ENCODE measurements at places on chromosomes 2 and 18.

DNA sequence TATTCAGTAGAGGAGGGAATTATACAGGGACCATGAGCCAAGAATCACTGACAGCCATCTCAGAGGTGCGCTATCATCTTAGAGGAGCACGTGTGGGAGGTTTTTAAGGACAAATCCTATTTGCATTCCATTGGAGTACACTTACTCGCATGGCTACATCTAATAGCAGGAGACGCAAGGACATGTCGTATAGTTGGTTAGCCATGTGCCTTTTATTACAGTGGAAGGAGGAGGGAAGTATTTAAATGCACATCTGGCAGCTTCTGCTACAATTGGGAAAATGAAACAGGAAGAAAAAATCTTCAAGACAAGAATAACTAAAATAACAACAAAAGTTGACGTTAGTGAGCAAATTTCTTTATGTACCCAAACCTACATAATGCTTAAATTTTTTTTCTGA lies 86.5 kb upstream of the UGP2 start:
- peak; percentile 36 for DNase-seq

- no peak for DNase-seq
Observed at GRCh38 chr18:60950634-60951033, 382.6 kb upstream of the CDH20 start.

DNA sequence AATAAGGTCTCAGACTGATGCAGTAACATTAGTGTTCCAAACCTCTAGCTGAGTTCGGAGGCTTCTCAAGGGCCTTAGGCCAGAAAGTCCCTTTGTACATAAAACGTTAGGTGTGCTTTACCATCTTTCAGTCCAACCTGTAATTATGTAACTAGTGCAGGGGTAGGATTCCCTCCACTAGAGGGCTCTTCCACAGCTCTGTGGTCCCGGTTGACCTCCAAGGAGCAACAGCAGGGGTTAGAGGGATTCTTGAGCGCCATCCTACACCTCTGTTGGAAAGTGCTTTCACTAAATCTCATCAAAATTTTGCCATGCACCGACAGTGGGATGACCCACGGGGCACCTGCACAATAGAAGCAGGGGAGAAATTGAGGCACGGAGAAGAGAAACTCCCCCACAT lies 155.8 kb upstream of the LRP1B start:
- DNase-seq = no peak

GRCh38 chr2:216308576-216308975 lies 63.7 kb downstream of the MARCHF4 start:
- DNase-seq = no peak

DNA sequence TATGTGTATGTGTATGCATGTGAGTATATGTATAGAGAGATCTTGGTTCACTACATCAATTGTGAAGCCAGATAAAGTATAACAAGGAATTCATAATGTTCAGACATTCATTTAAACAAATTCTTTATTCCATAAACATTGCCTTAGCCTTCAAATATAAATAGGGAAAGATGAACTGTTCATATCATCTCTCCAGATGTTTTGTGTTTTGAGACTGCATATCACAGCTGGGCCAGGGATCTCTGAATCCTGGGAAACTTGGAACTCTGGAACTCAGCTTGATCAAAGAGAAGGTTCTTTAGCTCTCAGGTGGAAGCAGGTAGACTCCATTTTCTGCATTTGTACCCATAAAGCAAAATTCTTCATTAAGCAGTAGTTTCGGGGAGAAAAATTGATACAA lies 272.6 kb upstream of the ETAA1 start:
- DNase-seq = no peak

- DNase-seq = no peak
Observed at GRCh38 chr2:9004338-9005204, 1.1 kb upstream of the MBOAT2 start.

DNA sequence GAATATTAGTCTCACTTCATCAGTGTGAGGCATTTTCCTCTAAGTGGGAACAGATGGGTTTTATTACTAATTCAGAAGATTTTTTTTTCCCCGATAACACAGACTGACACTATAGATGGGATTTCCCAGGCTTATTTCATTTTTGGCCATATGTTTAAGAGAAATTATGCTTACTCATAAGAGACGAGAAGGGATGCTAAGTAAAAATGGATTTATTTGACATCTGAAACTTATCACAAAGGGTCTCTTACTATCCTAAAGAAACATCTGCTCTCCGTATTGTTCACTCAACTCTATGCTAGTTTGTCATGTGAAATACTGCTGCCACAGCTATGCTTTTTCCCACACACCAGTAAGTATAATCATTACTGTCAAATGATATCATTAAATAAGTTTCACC lies 1476.3 kb downstream of the LRP1B start:
- DNase-seq = no peak

DNA sequence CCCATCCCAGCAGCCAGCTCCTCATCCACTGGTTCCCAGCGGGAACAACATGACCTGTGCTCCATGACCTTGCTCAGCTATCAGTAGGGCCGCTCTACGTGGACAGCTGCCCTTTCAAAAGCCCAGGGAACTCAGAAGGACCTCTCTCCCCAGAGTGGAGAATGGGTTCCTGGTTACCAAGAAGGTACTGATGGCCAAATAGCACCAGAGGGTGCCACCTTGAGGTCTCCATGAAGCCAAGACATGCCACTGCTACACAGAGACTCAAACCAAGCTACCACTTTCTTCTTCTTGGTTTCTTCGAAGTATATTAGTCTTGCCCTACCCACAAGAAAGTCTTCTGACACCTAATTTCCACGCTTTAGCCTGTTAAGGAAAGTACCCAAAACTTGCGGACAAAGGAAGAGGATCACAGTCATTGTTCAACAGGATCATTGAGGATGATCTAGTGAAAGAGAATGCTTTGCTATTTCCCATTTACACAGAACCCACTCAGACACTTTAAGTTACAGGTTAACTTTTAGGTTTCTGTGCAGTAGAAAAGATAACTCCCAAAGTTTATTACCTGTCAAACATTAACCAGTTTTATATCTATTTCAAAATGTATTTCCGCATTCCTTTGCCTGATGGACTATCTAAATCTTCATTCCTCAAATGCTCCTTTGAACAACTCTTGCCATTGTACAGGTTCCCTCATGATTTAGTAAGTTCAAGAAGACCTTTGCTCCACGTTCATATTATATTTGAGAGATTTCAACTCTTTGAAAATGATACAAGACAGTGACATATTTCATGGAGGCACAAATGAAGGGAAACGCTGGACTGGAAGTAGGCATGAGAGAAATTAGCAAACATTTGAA lies 102.2 kb downstream of the ALPK2 start:
- no peak for DNase-seq

- DNase-seq = no peak
Observed at GRCh38 chr2:190533175-190533967, 1.2 kb downstream of the NEMP2 start.

GRCh38 chr2:98550165-98550564 lies 58.1 kb downstream of the COA5 start:
- no peak for DNase-seq

DNA sequence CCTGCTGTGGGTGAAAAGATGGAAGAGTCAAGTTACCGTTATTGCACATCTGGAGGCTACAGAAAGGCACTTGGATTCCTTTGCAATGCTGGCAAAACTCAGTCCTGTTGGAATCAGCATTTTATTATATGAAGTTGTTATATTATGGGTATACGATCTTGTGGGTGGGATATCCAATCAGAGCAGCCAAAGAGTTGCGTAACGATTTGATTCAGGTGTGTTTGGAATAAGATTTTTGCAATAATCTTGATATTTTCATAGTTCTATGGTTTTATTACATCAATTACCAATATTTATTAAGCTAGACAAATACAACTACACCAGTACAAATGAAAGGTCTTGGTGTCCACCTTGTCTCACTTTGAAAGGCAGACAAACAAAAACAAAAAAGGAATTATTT lies 57.9 kb upstream of the SOS1 start:
- DNase-seq = no peak
